Ascending aorta (tissue), 2 donors: ENCODE measurements at places on chromosomes 3 and 15.

GRCh38 chr3:44762170-44762677, 630 bp downstream of the KIF15 start:
- H3K27me3 ChIP-seq = no peaks in the 10 kb centered on the region
- H3K36me3 ChIP-seq = peaks cover 7% of the 10 kb centered on the region
- H3K4me3 ChIP-seq = peak overlapping the region; percentile 59
- peaks cover 5% of the 10 kb centered on the region for H3K4me1 ChIP-seq

- H3K4me3 ChIP-seq = no peak overlapping the region
- no peaks in the 10 kb centered on the region for H3K4me1 ChIP-seq
- no peak for DNase-seq
- no peak overlapping the region for H3K27ac ChIP-seq
- H3K36me3 ChIP-seq = no peaks in the 10 kb centered on the region
Observed at GRCh38 chr15:36024031-36024688, 478.2 kb upstream of the DPH6 start.

GRCh38 chr3:94311651-94312050, 248.8 kb downstream of the NSUN3 start:
- no peaks in the 10 kb centered on the region for H3K27me3 ChIP-seq
- no peak overlapping the region for H3K4me3 ChIP-seq
- H3K4me1 ChIP-seq = no peaks in the 10 kb centered on the region
- H3K36me3 ChIP-seq = no peaks in the 10 kb centered on the region

DNA sequence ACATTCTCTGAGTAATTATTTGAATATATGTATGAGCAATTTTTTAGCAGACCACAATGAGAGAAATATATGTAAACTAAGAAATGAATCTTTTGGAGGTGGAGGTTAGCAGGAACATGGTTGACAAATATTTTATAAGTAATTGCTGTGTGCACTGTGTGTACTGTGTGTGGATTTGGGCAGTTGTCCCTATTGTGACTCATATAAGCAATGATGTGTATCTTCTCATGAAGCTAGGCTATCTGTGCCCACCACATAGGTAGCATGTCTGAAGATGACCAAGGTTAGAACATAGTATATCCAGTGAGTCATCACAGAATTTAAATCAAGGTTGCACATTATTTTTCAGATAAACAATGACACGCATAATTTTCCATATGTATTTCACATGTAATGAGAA, 713.9 kb upstream of the GBE1 start:
- no peak overlapping the region for H3K4me3 ChIP-seq
- DNase-seq = no peak
- no peaks in the 10 kb centered on the region for H3K4me1 ChIP-seq
- no peaks in the 10 kb centered on the region for H3K36me3 ChIP-seq

GRCh38 chr15:56795502-56795901, 62.2 kb upstream of the ZNF280D start:
- H3K27me3 ChIP-seq = no peaks in the 10 kb centered on the region
- H3K4me1 ChIP-seq = no peaks in the 10 kb centered on the region

DNA sequence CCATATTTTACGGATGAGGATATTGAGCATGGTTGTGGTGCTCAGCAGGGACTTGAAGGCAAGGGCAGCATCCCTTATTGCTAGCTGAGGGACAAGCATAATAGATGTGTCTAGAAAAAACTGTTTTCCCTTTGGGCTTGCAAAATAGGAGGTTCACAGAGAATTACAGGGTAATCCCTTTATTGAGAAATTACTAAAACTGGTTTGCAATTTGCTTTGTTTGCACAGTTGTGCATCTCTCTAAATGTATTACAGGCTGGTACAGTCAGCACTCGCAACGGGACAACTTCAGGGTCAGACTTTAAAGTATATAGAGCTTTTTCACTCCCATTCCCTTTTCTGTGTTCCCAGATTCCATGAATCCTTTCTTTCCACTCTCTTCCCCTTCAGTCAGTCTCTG, 51.3 kb downstream of the SUCNR1 start:
- H3K4me1 ChIP-seq = no peaks in the 10 kb centered on the region
- no peaks in the 10 kb centered on the region for H3K27me3 ChIP-seq
- DNase-seq = no peak
- H3K36me3 ChIP-seq = no peaks in the 10 kb centered on the region
- no peak overlapping the region for H3K4me3 ChIP-seq
- H3K27ac ChIP-seq = no peak overlapping the region

DNA sequence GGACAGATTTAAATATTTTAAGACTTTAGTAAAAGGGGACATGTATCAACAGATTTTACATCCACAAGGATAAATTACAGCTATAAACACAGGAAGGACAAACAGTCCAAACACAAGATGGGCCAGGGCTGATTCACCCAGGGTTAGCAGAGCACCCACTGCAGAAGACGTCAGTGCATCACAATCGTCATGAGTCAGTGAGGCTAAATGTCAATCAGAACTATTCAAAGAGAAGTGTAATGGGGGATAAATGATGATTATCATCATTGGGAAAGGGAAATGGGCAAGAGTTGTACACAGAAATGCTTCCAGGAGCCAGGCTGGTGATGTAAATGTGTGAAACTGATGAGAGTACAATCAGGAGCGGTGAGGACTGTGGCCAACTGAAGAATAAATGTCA, 226.8 kb downstream of the PLCL2 start:
- DNase-seq = no peak
- no peaks in the 10 kb centered on the region for H3K4me1 ChIP-seq
- H3K36me3 ChIP-seq = no peaks in the 10 kb centered on the region
- no peak overlapping the region for H3K4me3 ChIP-seq
